SK-N-MC (cell line): ENCODE measurements at places on chromosomes 5 and 9.

GRCh38 chr5:158170534-158170933, 311.6 kb upstream of the CLINT1 start:
- DNase-seq, result no peak

GRCh38 chr5:1834022-1834551, 32.9 kb downstream of the NDUFS6 start:
- DNase-seq, result no peak

DNA sequence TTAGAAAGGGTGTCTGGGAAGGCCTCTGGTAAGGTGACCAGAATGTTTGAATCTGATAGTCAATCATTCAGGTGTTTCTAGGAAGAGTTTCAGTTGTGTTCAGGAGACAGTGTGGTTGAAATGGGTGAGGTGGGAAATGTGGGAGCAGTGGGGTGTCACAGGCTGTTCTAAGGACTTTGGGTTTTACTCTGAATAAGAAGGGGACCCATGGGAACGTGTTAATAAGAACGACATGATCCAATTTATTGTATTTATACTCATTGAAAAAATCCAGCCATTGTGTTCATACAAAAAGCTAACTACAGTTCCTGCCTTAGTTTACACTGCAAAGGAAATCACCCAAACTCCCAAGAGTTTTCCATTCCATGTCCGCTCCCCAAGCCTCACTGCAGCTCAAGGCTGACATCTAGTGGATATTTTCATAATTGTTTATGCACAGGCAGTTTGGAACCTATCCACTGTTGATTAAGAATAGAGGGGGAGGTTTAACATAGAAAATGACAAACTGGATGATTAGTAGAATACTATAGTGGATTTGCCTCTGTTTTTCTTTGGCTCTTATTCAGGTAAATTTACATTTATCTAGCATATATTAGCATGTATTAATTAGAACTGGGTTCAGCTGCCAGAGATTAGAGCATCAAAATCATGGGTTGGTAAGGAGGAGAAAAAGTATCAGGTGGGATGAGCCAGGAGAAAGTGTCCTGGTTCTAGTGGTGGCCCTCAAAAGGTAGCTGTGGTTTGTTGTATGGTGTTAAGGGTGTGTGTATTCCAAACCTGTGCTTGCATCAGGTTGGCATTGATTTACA, 17.7 kb downstream of the CAVIN4 start:
- DNase-seq, result peak; percentile 56

DNA sequence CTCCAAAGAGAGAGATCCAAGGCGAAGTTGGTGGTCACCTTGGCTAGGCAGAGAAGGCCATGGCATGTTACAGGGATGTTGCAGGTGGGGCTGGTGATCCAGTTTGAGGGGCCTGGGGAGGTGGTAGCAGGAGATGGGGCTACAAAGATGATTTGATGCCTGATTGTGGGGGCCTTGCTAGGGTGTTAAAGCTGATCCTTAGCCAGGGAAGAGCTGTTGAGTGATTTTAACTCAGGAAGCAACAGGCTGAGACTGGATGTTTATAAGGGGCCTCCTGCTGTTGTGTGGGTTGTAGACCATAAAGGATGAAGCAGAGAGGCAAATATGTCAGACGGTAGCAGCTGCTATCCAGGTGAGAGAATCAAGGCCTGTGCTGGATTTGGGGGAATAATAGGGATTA, 19.0 kb upstream of the SMAD5 start:
- DNase-seq, result no peak

DNA sequence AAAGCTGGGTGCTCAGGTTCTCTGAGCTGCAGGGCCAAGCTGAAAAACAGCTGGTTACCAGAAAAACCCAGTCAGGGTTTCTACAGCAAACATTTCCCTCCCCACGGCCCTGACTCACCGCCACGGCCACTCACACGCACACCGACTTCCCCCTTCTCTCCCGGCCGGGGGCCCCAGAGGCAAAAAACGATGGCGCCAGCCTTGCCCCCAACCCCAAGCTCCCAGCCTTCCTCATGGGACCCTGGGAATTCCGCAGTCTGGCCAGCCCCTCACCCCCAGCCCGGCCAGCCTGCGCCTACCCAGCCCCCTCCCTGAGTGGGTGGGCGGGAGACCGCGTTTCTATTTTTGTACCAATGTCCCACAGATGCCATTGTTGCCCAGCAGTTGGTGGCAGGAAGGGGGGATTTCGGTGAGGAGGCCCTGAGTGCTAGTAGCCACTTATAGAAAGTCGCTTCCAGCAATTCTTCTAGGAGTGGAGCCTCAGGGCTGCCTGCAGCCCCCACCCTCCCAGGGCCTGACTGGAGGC, 18.4 kb downstream of the ENG start:
- DNase-seq, result no peak
